Stimulated activated CD4-positive, alpha-beta T cell treated with anti-CD3 and anti-CD28 coated beads, Interleukin-15, amount 100 ng/mL, for 24 hours (primary cell): ENCODE measurements at places on chromosomes 2 and 18.

DNA sequence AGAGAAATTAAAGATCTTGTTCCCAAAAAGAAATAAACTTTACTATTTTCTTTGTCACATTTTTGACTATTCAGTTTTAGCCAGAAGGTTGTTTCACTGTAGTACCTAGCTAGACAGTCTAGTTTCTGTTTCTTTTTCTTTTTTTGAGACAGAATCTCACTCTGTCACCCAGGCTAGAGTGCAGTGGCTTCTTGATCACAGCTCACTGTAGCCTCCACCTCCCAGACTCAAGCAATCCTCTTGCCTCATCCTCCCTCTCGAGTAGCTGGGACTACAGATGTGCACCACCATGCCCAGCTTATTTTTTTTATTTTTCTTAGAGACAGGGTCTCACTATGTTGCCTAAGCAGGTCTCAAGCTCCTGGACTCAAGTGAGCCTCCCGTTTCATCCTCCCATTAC lies 2.2 kb downstream of the RBM45 start:
- DNase-seq: no peak

- DNase-seq: no peak
Observed at GRCh38 chr2:150479075-150479915, 8.2 kb downstream of the RND3 start.

DNA sequence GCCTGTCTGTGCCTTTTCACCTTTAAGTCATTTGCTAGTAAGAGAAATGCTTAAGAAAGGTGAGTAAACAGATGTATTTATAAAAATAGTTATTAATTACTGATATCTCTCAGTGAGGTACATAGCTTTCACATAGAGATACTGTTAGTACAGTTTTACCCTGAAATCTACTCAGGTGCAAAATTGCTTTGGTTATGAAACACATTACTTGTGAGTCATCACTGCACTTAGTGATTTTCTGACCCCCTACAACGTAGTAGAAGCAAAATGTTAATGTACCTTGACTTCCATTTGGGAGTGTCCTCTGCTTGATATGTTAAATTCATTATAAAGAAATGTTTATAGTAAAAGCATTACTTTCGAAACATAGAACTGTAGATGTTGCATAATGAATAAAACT lies 6.5 kb downstream of the GLS start:
- no peak for DNase-seq

- no peak for DNase-seq
Observed at GRCh38 chr18:76188097-76188496, 306.9 kb downstream of the ZNF516 start.

DNA sequence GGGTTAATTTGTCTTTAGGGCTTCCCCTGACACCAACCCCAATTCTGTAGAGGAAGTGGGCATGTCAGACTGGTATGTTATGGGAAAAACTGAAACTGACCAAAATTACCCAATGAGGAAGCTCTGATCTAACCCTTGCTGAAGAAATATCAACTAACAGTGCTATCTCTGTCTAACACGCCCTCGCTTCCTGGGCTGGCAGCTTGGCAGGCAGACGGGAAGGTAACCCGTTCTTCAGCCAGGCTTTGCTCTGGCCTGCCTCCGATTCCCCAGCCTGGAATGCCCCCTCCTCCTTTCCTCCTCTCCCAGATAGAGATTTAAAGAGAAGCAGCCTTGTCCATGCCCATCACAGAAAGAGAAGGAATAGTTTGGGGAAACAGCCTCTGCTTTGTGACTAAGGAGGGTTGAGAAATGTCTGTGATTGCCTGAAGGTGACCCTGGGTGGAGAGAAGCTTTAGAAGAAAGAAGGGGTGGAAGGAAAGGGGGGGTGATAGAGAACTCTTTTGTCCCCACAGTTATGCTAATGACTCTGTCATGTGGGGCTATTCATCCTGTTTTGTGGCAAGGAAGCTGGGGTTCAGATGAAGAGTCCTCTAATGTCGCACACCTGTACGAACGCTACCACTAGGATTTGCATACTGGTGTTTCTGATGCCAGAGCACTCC lies 15.4 kb downstream of the HK2 start:
- peak; percentile 47 for DNase-seq

DNA sequence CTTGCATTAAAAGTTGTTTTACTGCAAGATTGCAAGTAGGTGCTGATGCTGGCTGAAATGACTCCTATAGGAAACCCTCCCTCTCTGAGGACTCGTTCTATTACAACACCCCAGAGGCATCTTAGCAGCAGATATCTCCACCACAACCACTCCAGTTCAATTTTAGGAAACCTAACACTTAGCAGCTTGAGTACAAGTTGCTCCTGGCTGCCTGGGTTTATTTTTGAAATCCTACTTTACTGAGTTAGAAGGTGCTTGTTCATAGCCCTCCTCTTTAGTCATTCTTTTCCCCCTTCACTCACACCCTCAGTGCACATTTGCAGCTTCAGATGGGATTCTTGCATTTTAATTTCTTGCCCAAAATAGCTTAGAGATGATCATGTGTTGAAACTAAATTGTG lies 111.5 kb downstream of the MTCL1 start:
- DNase-seq: no peak

GRCh38 chr2:60312618-60313017 lies 240.8 kb downstream of the BCL11A start:
- peak; percentile 11 for DNase-seq

- DNase-seq: no peak
Observed at GRCh38 chr2:96969321-96969720, 17.1 kb downstream of the FAM178B start.

- DNase-seq: no peak
Observed at GRCh38 chr2:158221063-158222020, 119.7 kb downstream of the UPP2 start.

GRCh38 chr2:168574856-168575630 lies 119.0 kb downstream of the CERS6 start:
- no peak for DNase-seq

DNA sequence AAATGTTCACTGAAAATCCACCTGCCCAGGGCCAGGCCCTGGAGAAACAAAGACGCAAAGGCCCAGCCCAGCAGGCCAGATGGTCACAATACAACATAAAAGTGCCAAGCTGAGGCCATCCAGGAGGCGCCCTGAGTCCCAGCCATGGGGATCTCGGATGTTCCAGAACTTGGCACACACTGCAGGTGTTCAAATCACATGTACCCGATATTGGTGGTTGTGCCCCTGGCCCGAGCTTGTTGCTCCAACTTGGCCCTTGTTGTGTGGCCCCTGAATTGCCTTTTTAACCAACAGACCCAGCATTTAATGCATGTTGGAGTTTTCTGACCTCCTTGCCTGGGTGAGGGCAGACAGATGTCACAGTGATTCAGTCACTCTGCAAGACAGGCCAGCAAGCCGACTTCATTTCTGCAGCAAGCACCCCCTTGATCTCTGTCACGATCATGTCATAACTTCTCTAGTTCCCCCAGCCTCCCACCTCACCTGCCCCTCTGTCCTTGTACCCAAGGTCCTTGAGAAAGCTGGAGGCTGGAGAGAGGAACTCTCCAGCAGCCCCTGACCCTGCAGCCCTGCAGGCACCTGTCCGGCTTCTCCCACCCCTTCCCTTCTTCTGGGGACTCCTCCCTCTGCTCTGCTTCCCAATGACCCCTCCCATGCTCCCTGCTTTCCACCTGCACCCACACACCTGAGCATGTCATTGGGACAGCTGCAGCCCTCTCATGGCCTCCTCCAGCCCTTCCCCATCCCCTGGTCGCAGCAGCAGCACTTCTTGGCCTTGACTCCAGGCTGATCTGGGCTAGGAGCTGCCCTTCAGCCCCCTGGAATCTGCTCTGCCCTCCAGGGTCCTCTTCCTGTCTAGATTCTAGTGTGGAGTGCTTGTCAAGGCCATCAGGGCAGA lies 9.1 kb downstream of the NGEF start:
- DNase-seq: no peak

GRCh38 chr2:198114064-198114463 lies 309.7 kb downstream of the PLCL1 start:
- no peak for DNase-seq

GRCh38 chr2:197208024-197208423 lies 102.6 kb downstream of the ANKRD44 start:
- DNase-seq: peak; percentile 47

- no peak for DNase-seq
Observed at GRCh38 chr2:224722770-224723169, 6.6 kb upstream of the CCDC195 start.

- DNase-seq: peak; percentile 52
Observed at GRCh38 chr18:36186461-36187192, 670 bp upstream of the MOCOS start.

GRCh38 chr2:155178921-155179320 lies 480.4 kb downstream of the KCNJ3 start:
- DNase-seq: no peak
